ENCODE measurements at places on chromosomes 3 and 15.

DNA sequence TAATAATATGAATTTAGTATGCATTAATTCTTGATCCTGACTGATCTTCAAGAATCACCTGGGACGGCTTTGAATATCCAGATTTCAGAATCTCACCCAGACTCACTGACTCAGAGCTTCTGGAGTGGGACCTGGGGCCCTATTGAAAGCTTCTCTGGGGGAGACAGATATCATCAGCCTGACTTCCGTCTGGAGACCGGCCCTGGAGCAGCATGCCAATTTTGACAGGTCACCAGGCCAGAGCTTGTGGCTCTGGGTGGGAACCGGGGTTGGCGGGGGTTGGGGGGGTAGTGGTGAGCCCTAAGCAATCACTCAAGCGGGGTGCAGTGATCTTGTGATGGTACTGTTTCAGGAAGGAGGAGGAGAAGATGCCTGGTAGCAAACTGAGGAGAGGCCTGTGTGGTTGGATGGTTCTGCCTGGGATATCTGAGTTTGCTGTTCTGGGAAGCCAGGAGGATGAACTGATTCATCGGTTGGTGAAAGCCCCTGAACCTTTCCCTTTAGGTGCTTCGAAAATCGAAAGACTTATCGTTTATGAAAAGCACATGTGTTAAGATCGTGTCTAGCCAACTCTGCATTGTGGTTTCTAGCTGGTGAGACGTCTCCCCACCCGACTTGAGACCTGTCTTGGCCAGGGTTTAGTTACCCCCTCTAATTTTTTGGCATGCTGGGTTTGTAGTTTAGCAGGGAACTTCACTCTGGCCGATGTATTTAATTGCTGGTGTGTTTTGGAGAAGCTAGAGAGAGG, 263.9 kb upstream of the C2CD4B start:
- no peak for DNase-seq

- DNase-seq: no peak
These were observed 25.3 kb downstream of the GABRA5 start for GRCh38 chr15:26892182-26892518.

GRCh38 chr15:101044625-101045235, 125.6 kb downstream of the LRRK1 start:
- no peak for DNase-seq

DNA sequence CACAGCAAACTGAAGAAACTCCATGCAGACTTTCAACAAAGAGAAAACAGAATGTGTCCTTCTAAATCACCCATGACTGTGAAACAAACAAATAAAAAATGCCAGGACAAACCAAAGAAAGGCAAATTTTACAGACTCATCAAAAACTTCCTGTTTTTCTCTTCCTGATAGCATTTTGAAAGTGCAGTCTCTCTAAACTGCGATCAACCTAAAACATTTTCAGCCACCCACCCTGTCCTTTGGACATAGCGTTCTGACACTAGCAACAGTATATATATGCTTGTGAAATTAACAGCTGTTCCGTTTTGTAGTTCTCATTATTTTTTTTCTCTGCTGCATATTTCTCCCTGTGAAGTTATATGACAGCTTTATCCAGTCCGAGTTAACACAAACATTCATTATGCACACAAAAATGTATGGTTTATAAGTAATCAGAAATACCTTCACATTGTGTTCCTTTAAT, 151.7 kb downstream of the FBN1 start:
- no peak for DNase-seq

- no peak for DNase-seq
These were observed 27.3 kb downstream of the LARP6 start for GRCh38 chr15:70826634-70827033.

GRCh38 chr15:75647370-75648155, at the start of gene SNX33:
SNX33 (plus strand) TSS chr15:75647912; CDS start chr15:75649103, 1,191 bp downstream.
- DNase-seq: peak; percentile 58

DNA sequence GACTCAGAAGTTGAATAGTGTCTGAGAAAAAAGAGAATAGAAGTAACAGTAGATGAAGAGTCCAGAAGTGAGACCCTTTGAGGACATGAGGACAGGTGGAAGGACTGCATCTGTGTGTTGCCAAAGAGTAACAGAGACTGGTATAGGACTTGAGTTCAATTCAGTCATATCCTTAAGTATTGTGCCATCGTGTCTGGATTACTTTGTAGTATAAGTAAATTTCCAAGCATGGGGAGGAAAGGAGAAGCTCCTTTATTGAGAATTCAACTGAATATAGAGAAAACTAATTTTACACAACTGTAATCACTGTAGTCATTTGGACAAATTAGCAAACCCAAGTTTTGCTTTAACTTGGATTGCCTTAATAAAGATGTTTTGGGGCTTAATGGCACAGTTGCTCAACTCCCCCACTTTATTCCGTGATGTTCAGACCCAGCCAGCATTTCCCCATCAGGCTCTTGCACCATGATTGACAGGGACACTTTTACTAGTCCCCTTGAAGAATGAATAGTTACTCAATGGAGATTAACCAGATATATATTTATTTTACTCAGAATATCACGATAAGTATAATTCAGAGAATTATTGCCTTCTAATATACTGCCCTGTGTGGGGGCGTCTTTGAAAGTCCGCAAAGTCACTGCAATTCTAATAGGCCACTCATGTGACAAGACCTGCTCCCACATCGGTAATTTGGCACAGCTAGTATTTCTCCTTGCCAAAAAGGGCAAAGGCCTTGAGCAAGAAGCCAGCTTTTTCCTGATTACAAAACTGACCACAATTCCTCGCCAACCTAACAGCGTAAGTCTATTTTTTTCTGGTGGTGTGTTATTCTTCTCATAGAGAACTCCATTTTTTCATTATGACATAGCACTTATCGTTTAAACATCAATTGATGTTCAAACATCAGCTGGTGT, 61.3 kb downstream of the PPARG start:
- no peak for DNase-seq

- peak; percentile 2 for DNase-seq
These were observed 156.1 kb downstream of the STAG1 start for GRCh38 chr3:136595913-136596697.

GRCh38 chr15:67087507-67088172, 22.2 kb downstream of the SMAD3 start:
- no peak for DNase-seq

GRCh38 chr3:23659274-23659673, 146.5 kb upstream of the UBE2E1 start:
- no peak for DNase-seq

GRCh38 chr3:141830508-141830907, 45.9 kb upstream of the ATP1B3 start:
- no peak for DNase-seq

DNA sequence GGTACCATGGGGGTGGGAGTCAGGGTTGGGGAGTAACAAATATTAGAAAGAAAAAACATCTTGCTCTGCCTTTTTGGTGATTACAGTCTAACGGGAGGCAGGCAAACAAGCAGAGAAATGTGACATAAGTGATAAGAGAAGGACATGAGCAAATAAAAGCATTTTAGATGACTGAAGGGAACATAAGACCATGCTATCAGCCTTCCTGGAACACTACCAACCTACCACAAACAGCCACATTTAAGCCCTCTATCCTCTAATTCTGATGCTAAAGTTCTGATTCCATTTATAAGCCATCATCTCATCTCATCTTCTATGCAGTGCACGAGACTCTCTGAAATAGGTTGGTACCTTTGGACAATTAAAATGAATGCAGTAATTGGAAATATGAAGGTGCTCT, 243.4 kb upstream of the P2RY1 start:
- DNase-seq: no peak

- no peak for DNase-seq
These were observed 12.5 kb downstream of the GASK1A start for GRCh38 chr3:42991341-42992315.

GRCh38 chr3:124781476-124782376, 51.5 kb downstream of the UMPS start:
- DNase-seq: no peak

DNA sequence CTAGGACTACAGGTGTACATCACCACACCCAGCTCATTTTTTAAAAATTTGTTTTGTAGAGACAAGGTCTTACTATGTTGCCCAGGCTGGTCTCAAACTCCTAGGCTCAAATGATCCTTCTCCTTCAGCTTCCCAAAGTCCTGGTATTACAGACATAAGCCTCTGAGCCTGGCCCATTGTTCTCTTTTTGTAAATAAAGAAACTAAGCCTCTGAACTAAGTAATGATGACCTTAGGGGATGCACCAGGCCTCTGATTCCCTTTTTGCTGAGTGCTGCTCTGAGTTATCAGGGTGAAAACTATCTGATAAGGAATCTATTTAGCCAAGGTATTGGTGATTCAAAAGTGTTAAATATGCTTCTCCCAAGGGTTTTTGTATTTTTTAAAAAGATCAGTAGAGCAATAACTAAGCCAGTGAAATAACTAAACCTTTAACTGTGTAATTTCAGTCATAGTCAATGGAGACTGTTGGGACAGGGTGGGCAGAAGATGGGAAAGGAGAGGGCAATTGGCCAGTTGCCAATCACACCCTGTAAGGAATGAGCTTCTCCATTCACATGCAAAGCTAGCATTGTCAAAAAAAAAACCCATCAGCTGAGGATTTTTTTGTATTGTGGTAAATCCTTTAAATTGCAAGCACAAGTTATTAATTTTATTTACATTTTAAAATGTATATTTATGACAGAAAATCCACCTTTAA, 194.8 kb upstream of the PFN2 start:
- no peak for DNase-seq

DNA sequence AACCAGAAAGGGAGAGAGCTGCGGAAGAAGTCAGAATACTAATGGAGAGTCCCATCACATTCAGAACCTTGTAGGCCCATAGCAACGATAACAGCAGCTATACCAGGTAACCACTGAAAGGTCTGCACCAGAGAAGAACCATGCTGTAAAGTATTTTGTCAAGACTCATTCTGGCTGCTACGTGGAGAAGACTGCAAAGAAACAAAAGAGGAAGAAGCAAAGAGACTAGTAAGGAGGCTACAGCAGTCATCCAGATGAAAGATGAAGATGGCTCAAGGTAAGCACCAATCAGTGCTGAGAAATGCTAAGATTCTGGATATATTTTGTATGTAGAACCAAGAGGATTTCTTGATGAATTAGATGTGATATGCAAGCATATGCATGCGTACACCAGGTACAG, 39.6 kb downstream of the ACAP2 start:
- DNase-seq: no peak

DNA sequence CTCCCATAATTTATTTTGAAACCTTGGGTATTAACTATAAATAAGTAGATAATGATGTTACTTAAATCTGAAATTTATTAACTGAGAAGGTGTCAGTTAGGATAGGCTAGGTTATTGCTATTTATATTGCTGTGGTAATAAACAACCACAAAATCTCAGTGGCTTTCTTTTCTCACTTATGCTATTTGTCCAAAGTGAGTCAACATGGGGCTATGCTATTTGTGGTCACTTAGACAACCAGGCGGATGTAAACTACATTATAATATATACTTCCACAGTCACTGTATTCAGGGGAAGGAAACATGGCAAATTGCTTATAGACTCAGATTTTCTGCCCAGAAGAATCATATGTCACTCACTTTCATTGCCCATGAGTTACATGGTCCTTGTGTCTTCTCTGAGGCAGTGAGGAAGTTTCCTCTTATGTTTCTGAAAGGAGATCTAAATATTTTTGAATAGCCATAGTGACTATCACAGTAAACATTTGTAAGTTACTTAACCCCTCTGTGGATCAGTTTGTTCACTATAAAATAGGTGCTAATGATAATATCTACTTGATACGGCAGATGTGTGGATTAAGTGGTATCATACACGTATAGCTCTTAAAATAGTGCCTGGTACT, 19.8 kb downstream of the HMG20A start:
- peak; percentile 28 for DNase-seq

DNA sequence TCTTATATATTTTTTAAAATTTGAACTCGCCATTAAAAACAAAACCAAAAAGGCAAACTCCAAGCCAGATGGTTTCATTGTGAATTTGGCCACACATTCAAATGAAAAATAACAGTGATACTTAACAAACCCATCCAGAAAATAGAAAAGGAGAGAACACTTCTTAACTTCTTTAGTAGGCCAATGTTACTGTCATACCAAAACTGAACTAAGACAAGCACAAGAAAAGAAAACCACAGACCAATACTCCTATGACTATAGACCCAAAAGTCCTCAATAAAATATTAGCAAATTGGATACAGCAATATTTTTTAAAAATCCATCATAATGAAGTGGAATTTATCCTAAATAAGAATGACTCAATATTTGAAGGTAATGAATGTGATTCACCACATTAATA, 73.5 kb upstream of the ALDH1A3 start:
- peak; percentile 17 for DNase-seq

DNA sequence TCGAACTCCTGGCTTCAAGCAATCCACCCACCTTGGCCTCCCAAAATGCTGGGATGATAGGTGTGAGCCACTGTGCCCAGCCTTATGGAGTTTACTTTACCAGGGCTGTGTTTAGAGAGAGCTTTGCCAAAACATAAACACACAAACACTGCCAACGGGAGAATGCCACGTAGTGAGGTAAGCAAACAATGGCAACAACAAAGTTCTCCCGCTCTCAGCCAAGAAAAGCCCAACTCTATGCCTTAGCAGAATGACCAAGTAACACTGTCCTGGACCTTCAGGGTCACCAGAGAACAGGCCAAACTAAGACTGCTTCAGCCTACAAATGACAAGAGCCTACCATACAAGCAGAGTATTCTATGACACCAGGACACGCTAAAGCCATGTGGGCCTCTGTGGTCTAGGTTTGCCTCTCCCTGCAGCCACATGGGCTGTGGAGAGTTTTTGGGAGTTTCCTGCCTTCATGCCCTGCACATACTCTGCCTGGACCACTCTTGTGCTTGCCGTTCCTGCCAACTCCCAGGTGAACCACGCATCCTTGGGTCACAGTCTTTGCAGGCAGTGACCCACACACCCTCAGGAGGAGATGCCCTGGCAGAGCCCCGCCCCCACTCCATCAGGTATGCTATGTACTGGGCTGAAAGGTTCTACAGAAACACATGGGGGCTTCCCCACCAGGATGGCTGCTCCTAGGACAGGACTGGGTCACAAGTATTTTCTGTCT, 21.6 kb upstream of the CNBP start:
- DNase-seq: no peak

DNA sequence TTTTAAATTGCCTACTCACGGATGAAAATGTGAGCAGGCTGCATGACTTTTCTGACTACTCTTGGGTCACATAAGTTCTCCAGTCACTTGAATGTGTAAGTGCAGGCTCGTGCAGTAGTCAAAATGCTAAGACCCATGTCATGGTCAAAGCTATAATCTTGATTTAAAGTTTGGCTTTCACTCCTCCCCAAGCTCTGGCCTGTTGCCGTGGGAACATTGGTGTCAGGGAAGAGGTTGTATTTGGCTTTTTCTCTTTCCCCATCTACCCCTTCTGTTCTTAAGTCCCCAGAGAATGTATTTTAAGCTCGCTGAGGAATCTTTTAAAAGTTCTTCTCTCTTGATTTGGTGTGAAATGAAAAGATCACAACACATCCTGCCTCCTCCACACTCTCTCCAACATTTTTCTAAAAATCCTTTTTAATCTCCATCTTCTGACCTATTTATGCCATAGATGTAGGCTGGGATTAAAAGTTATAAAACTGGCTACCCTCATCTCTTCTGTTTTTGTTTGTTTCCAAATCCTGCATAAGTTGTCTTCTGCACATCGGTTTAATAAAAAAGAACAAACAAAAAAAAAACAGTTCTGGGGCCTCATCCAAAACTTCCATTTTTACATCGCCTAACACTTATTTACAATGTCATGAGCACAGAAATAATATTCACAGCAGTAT, 61.4 kb upstream of the ADAMTSL3 start:
- no peak for DNase-seq

GRCh38 chr15:71191296-71191695, 76.0 kb downstream of the THSD4 start:
- DNase-seq: no peak
